NCI-H446 (cell line): ENCODE measurements at places on chromosomes 1 and 21.

GRCh38 chr1:218211241-218211640, 73.9 kb upstream of the RRP15 start:
- no peak for DNase-seq

DNA sequence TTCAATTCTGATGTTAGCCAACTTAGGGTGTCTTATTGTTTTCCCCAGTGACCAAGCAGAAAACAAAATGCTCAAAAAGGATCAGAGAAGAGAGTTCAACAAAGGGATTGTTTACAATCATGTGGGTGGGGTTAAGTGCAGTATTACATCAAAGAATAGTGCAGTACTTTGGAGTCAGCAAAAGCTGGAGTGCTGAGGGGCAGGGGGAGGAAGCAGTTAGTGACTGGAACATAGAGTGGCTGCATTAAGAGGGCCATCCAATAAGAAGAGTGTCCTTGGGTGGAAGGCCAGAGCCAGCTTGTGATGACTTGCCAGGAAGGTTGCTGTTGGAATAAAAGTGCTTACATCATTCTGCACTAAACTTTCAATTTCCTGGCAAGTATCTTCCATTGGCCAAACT, 175.5 kb downstream of the CYYR1 start:
- no peak for DNase-seq

DNA sequence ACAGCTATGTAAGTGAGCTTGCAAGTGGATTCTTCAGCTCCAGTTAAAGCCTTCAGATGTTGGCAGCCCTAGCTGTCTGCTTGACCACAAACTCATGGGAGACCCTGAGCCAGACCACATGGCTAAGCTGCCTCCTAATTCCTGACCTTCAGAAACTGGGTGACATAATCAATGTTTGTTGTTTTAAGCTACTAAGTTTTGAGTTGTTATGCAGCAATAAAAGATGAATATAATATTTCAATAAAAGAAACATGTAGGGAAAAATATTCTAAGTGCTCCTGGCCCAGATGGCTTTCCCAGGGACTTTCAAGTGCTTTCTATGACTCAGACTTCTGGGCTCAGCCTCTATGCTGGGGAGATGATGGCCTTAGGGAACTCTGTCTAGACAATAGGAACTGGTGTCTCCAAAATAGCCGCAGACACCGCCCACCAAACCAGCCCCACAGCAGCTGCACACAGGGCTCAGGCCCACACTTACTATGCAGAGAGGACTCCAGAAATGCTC, 20.3 kb upstream of the AZIN2 start:
- no peak for DNase-seq

DNA sequence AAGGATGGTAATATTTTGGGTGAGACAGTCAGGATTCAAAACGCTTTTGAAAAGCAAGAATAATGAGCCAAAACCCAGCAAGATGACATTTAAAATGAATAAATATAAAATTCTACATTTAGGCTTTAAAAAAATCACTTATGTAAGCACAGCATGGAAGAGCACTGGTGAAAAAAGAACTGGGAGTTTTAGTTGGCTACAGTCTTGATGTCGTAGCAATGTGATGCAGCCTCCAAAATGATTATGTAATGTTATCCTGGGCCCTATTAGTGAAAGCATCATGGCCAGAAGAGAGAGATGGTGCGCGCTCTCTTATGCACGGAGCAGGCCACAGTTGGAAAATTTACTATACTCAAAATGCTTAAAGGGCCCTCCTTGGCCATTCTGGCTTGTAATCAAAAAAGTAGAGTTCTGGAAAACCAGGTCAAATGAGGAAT, 5.1 kb downstream of the KCNJ9 start:
- no peak for DNase-seq

GRCh38 chr1:45583666-45584350, at the start of gene NASP:
Gene NASP (plus strand): TSS chr1:45584041. CDS start chr1:45584147, 106 bp downstream.
- peak; percentile 93 for DNase-seq
